ENCODE measurements at places on chromosomes 6 and 20.

GRCh38 chr6:43395776-43396175, 26.3 kb upstream of the ZNF318 start:
- DNase-seq, result no peak

- DNase-seq, result no peak
Measured at GRCh38 chr6:15677822-15678221, 15.0 kb upstream of the DTNBP1 start.

GRCh38 chr6:165632194-165632593, 30.8 kb downstream of the PDE10A start:
- no peak for DNase-seq

GRCh38 chr6:32118782-32119628, 9.0 kb downstream of the ATF6B start:
- DNase-seq, result peak; percentile 74

GRCh38 chr20:52945862-52946522, 26.2 kb upstream of the TSHZ2 start:
- DNase-seq, result no peak

DNA sequence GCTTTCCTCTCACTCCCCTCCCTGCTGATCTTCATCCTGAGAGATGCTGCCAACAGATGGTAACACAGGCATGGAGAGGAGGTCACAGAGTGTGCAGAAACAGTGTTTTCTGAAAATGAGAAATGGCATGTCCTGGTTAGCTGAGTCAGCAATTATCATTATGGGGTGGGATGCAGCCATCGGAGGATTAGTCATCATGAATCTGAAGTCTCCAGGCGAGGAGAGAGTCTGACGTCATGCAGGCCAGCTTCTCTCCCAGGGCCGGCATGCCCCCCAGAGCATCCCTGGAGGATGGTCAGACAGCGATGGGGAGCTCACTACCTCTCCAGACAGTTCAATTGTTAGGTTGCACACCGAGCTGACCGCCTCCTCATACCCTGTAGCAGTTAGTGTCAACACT, 4.7 kb upstream of the GTSF1L start:
- DNase-seq, result no peak

DNA sequence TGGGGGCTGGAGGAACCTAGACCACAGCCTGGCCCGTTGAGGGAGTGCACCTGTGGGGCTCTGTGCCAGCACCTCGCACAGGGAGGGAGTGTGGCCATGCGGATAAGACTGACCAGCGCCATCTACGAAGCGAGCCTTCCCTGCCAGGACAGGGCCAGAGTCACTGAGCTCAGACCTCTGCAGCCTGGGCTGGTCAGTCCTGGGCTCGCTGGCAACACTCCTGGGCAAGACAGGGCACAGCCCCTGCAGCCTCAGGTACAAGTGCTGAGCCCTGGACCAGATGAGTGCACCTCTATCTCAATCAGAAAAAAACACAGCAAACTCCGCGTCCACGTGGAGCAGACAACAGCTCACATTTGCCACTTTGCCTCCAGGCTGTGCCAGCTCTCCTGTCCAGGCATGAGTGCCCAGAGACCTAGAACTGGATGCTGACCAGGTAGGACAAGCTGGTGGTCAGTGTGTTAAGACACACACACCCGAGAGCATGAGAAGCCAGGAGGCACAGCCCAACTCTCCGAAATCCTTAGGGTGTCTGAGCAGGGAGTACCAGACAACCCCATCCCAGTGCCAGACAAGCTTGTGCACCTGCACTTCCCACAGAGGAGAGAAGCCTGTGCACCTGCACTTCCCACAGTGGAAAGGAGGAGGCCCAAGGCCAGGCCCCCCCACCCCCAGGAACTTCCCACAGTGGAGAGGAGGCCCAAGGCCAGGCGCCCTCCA, 4.9 kb downstream of the ARFRP1 start:
- DNase-seq, result no peak

DNA sequence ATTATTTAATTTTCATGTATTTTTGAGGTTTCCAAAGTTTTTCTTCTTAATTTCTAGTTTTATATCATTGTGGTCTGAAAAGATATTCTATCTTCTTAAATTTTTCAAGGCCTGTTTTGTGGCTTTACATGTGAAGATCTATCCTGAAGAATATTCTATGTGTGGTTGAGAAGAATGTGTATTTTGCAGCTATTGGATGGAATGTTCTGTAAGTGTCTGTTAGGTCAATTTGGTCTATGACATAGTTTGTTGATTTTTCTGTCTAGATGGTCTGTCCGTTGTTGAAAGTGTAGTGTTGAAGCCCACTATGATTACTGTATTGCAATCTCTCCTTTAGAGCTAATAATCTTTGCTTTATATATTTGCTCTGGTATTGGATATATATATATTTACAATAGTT, 125.7 kb downstream of the CRYBG1 start:
- DNase-seq, result no peak

- peak; percentile 99 for DNase-seq
Measured at GRCh38 chr6:106163966-106164877, 78.1 kb downstream of the PRDM1 start.

GRCh38 chr20:34984756-34985261, 29.1 kb downstream of the MYH7B start:
- no peak for DNase-seq

GRCh38 chr6:132907914-132908313, 93.5 kb downstream of the RPS12 start:
- DNase-seq, result no peak

DNA sequence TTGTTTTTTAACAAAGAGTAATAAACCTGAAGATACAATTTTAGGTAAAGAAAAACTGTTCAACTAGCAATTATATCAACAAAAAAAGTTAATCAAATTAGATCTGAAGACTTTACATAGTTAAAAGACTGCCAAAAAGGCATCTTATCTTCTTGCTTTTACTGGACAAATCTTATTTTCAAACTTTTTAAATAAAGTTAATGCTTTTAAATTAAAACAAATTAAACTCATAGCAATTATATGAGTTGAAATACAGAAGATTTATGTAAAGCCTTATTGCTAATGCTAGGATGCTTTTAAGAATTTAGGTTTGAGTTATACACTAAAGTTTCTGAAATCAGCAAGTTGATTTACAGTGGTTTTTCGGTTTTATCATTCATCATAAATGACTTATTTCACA, 227.3 kb downstream of the TBC1D32 start:
- no peak for DNase-seq

DNA sequence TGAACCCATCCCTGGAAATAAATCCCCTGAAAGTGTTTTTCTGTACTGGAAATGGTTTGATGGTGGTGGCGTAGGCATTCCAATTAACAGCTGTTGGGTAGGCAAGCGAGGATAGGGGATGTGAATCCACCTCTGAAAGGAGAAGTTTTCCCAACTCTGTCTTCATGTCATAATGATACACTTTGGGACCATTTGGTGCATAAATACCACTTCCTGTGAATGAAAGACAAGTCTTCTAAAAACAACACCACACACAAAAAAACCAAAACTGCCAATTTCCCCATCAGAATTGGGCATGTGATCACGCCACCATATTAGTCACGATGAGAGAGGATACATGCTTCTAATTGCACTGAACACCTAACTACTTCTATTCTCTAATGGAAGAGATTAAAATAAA, 6.4 kb downstream of the VNN2 start:
- peak; percentile 89 for DNase-seq

DNA sequence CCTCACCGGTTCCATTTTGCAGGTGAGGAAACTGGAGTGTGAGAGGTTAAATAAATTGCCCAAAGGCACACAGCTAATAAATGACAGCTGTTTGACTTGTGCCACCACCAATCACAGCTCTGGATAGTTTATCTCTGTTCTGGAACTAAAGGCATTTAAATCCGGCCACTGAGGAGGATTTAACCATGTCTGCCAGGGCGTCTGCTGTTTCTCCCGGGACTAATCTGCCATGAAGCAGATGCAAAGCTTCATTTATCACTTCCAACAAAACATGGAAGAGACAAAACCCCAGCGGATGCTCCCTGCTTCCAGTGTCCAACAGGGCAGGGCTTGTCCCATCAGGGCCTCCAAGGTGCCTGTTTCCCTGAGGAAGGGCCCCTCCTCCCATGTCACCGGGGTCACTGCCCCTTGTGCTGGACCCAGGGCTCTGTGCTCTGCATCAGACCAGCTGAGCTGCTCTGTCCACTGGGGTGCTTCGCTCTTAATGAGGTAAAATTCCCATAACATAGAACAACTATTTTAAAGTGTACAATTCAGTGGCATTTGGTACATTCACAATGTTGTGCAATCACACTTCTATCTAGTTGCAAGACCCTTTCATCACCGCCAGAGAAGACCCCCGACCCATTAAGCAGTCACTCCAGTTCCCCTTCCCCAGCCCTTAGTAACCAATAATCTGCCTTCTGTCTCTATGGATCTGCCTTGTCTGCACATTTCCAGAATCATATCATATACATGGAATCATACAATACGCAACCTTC, 244.3 kb downstream of the PTPRT start:
- no peak for DNase-seq

GRCh38 chr6:17012421-17013225, 89.2 kb upstream of the STMND1 start:
- DNase-seq, result no peak

DNA sequence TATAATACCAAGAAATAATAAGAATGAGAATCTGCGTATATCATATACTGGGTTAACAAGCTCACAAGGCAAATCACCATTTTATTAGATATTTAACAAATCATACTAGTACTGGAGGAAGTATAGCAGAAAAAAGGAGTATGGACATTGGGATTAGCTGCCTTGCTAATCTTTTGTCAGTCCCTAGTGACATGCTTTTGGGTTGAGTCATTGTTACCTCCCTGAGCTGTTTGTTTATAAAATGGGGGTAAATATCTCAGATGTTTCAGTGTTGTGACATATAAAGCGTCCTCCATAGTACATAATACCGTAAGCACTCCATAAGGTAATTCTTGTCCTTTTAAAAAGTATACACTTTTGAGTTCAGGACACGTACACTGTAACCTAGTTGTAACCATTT, 107.0 kb downstream of the ESR1 start:
- no peak for DNase-seq

- DNase-seq, result no peak
Measured at GRCh38 chr6:156775717-156776116, 1.5 kb upstream of the ARID1B start.

DNA sequence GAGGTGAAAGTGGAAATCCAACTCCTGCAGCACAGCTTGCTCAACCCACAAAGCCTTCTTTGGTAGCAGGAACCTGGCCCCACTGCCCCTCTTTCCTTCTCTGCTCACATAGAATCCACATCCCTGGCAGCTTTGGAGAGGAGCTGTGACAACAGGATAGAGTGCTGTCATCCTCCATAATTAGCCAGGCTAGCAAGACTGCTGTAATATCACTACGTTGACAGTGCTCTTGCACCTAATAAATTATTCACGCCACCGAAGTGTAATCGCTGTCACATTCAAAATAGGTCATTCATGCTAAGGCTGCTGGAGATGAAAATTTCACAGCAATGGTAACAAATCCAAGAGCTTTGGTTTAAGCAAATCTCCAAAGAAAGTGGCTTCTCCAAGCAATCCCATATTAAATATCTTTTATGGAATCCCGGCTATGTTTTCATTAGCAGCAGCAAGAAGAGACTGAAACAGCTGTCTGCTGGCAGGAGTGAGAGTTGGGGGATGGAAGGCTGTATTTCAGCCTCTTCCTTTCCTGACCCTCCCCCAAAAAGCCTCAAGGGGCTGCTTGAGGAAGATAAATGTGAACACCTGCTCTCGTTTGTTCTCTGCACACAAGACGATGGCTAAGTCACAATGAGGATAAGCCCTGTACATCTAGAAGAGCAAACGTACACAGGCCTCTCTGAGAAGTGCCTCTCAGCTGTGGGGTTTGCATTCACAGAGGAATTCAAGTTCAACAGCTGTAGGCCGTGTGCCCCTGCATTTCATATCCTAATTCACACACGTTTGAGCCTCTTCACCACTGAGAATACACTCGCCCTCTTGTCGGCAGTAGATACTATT, 16.5 kb downstream of the RIPOR2 start:
- peak; percentile 61 for DNase-seq

DNA sequence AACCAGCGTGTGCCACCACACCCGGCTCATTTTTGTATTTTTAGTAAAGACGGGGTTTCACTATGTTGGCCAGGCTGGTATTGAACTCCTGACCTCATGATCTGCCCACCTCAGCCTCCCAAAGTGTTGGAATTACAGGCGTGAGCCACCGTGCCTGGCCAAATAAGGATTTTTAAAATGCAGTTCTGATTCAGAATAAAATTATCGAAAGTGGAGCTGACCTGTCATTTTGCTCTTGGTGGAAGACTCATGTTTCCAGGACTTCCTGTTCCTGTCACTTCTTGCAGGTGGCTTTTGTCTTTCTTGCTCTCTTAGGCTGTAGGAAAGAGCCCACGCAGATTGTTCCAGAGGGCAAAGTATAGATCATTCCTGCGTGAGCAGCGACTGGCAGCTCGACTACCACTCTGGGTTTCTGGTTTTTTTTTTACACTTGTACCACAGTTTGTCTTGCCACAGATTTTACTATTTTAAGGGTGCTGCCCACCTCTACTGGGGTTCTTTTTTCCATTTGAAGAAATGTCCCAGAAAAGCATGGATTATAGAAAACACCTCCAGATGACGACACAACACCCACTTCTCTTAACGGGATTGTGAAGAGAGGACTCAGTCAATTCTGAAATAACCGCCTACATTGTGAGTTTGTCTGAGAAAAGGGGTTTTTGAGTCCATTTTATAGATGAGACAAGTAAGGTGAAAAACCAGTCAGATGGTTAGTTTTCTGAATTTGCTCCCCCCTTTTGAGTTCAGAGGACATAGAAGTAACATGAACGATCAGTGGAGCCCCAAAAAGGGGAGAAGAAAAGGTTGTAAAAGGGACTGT, 7.5 kb downstream of the JARID2 start:
- DNase-seq, result peak; percentile 27

DNA sequence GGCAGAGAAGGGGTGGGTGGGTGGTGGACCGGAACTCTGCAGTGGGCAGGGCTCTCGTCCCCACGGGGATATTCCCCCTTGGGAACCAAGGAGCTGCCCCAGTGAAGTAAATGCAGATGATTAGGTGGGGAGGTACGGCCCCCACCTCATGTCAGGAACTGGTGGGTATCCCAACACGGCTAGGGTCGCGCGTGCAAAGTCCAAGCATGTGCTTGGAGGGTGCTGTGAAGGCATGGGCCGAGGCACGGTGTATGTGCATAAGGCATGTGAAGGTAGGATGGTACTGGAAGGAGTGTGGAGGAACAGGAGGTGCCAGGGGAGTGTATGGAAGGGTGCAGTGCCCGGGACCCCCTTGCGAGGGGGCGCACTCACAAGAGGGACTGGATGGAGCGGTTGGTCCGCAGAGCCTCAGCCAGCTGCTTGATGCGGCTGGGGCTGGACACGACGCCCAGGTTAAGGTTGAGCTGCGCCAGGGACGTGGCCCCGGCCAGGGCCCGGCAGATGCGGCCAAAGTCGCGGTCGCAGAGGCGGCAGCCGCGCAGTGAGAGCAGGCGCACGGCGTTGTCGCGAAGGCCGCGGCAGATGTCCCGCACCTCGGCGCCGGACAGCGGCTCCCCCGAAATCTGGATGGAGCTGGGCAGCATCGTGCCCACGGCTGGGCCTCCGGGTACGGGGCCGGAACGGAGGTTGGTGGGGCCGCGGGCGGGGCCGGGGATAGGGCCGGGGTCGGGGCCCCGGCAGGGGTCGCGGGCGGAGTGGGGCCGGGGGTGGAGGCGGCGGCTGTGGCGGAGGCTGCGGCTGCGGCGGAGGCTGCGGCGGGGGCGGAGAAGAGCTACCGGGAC, 783 bp downstream of the LRRC73 start:
- peak; percentile 5 for DNase-seq

All from inflammatory macrophage treated with lipopolysaccharide for 4 hours (primary cell).